ENCODE measurements at places on chromosomes 13 and 19. TPM values are rescaled to one million over a fixed set of nuclear protein-coding genes. Genes with fewer than 3 reads are reported as not detected.

CFAP97D2 gene
- not detected for total RNA-seq

ASF1B gene
- 6.2 TPM for total RNA-seq

COL4A1 gene
- total RNA-seq: 564 TPM

KBTBD7 gene
- 5.1 TPM for total RNA-seq

GRK1 gene
- not detected for total RNA-seq
